Inflammatory macrophage treated with lipopolysaccharide for 4 hours (primary cell): ENCODE measurements at places on chromosomes 2 and 18.

- no peak for DNase-seq
These were observed 257.3 kb downstream of the STK39 start for GRCh38 chr2:167990062-167990461.

GRCh38 chr18:685438-685837 is 27.0 kb downstream of the ENOSF1 start:
- no peak for DNase-seq

DNA sequence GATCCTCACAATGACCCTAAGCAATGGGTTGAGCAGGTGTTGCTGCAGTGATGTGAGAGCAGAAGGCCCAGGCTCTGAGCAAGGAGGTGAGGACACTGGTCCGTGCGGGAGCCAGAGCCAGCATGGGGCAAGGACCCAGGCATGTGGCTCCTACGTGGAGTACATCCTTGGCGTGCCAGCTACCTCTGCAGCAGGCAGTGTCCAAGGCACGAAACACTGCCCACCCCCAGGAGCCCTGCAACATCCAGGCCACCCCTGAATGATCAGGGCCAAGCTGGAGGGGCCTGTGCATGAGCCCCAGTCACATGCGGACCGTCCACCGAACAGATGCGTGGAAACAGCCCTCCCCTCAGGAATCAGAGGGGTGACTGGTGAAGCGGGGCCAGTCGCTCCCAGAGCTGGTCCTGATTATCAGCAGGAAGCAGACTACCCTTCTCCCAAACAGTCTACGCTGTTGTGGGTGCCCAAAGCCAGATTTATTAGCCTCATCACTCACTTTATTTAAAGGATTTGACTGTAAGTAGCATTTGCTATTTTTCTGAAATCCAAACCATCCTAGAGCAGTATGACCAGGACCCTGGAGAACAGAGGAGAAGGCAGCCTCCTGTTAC is 16.8 kb downstream of the CELF4 start:
- no peak for DNase-seq

GRCh38 chr2:94982675-94983074 is 42.8 kb upstream of the MAL start:
- DNase-seq = no peak

- DNase-seq = no peak
These were observed 72.2 kb downstream of the C1QL2 start for GRCh38 chr2:119086327-119086726.

DNA sequence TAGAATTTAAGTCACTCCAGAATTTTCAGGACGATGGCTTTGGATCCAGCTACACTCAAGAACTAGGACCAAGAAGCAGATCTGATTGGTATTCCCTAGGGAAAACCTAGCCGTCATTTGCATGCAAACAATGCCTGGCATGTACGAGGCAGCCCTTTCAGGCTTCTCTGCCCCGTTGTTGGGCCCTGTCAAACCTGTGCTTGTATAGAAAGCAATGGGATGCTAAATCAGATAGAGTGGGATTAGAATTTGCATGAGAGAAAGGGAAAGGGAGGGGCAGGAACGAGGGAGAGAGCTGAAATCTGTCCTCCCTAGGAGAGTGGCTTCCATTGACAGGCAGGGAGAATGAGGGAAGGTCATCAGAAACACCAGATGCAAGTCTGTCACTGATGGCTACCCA is 28.6 kb downstream of the ARID5A start:
- DNase-seq = no peak

DNA sequence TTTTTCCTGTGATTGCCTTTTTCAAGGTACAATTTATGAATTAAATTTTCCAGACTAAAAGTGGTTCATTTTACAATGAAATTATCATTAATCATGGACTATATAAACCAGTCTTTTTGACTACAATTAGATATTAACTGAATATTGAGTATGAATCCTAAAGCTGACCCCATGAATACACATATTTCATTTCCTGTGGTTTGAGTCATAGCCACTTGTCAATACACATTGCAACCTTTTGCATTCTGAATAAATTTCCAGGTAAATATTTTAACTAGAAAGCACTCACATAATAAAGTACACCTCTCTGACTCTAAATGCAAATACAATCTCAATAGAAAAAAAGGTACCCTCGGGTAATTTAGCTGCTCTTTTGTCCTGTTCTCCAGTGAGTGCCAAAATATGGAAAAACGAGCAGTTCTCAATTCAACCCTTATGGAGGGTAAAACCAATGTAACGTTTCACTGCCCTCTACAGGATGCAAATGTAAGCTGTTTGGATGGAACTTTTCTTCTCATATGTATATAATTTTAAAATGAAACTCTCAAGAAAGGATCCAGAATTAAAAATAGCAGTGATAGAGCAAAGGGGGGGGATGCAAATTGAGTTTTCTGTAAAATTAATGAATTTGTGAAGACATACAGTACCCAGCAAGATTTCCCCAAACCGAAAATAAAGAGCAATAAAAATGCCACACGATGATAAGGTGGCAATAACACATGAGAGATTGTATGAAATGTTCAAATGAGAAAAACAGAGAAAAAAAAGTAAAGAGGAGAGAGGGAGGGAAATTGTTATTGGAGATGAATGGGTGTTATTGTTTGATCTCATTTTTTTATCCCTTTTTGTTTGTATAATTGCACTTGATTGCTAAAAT is 1795.7 kb upstream of the PIK3C3 start:
- DNase-seq = peak; percentile 2

GRCh38 chr2:192000196-192000980 is 153.5 kb upstream of the CAVIN2 start:
- no peak for DNase-seq

- no peak for DNase-seq
These were observed 99.0 kb upstream of the SMAD2 start for GRCh38 chr18:48029296-48029986.

DNA sequence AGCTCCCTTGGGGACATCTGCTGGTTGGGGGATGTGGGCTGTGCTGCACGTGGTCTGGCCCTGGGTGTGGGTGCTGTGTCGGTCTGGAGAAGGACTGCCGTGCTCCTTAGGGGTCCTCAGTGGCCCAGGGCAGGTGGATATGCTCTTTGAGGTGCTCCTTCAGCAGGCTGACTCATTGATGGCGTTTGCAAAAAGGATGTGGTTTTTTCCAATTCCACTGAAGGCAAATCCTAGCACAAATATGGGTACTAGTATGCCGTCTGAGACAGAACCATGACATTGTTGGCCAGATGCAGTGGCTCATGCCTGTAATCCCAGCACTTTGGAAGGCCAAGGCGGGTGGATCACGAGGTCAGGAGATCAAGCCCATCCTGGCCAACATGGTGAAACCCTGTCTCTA is 3.3 kb downstream of the PPP1R7 start:
- DNase-seq = no peak

DNA sequence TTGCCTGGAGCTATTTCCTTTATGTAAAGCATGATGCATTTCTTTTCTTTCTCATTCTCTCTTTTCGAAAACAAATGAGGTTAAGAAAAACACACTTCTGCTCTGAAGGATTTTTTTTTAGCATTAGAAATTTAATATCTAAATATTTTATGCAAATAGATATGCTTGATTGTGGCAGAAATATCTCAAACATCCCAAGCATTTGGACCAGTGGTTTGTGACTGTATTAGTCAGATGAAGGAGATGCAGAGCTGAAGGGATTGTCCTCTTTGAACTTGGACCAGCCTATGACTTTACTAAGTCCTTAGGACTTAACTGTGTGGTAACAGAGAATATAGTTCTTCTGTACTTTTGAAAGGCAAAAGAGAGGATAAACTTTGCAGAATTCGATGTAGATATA is 335.9 kb upstream of the NT5C1B start:
- no peak for DNase-seq

- DNase-seq = no peak
These were observed 133.4 kb upstream of the ALPP start for GRCh38 chr2:232245111-232245510.

GRCh38 chr2:196591621-196592022 is 47.9 kb upstream of the CCDC150 start:
- no peak for DNase-seq

GRCh38 chr2:121382744-121383143 is 97.7 kb upstream of the TFCP2L1 start:
- DNase-seq = no peak

- DNase-seq = no peak
These were observed 267.2 kb upstream of the HDAC4 start for GRCh38 chr2:239668042-239668441.

DNA sequence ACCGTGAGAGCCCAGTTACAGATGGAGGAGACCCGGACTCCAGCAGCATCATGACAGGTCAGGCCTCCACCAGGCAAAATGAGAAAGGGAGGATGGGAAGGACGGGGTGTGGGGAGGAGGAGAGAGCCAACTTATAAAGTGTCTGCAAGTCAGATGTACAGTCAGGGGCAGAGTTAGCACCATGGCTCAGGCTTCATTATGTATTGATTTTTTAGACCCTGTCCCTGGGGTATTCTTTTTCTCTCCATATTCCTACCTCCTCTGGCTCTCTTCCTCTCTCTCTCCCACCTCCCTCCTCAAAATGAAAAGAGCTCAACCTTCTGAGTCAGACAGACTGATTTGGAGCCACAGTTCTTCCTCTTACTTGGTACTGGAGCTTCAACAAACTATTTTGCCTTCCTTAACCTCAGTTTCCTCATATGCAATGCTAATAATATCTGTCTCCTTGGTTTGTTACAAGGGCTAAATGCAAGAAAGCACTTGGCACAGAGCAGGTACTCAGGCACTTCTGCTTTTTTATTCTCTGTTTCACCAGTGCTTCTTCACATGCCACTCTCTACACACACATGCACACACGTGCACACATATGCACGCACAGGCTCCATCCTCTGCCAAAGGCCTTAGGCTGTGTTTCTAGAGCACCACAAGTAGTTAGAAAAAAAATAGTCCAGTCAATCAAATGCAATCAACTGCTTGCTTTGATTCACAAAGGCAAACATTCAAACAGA is 92.3 kb upstream of the PKDCC start:
- no peak for DNase-seq

DNA sequence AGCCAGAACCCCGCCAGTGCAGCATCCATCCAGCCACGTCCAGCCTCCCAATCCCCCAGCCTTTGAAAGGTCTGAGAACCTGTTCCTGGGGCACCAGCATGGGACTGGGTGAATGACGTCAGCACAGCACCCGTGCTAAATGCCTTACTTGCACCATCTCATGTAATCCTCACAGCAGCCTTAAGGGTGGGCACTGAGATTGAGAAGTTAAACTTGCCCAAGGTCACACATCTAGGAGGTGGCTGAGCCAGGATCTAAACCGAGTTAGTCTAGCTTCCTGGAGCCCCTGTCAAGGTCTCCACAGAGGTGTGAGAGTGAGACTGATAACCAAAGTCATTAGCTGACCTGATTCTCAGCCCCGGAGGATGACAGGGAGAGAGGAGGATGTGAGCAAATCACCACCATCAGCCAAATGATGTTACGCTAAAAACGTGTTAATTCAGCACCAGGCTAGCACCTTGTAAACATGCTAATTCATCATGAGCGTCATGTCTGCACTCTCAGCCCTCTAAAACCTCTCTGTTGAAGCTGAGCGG is 4.6 kb downstream of the CD8A start:
- DNase-seq = no peak

DNA sequence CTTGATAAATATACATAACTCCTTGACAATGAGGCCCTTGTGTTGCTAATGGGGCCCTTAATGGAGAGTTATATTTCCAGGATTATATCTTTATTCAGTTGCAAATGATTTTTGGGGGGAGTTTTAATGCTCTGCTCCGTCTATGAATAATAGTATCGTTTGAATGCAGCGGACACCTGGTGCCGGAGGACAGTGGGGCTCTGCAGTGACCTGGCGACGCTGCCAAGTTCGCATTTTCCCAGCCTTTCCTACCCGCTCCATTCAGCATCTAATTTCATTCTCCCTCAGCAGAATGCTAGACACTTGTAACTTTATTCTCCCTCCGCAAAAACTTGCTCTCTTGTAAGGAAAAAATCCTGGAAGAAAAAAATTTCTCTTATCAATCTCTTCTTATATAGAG is 257.6 kb upstream of the SALL3 start:
- DNase-seq = no peak

DNA sequence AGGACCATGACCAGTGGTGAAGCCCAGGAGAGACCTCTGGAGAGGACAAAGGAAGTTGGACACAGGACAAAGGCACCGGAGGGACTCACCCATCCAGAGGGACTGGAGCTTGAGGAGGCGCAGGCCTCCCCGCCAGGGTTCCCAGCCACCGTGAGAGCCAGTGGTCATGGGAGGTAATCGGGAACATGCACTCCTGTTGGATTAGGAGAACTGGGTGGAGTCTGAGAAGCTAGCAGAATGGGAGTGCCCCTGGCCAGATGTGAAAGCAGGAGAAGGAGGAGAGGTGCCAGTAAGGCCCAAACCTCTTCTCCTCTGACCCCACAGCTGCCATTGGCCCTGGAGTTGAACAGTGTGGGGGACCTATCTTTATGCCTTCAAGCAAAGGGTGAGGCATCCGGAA is 20.3 kb downstream of the POU3F3 start:
- no peak for DNase-seq

DNA sequence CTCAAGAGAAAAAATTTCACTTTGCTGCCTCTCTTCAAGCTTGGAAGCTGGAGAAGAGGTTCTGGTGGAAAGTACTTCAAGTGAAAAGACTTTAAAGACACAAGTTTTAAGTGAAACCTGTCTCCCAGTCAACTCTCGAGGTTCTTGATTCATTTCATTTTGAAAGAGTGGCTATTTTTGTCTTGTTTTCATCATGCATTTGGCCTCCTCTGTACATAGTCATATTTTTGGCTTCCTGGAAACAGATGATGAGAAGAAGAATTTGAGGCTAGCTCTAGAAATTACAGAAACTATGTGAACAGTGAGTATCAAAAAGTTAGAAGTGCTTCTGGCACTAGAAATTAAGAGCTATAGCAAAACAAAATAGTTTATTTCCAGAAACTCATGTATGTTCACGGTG is 124.8 kb downstream of the DTNA start:
- no peak for DNase-seq

DNA sequence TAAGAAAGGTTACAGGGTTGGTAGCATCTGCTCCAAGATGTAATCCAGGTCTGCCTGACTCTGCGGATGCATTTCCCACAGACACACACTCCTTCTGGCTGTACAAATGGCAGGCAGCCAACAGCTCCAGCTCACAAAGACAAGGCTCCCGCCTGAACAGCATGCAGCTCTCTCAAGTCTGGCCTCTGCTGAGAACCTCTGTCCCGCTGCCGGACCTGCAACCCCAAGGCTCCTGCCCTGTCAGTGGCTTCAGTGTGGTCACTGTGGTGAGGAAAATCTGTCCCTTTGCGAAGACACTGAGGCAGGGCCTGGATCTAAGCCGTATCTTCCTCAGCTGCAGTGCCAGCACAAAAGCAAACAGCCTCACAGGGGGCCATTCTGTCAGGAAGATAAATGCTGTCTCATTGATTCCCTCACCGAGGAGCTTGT is 469.3 kb upstream of the MEX3C start:
- DNase-seq = no peak
